ENCODE measurements at places on chromosomes 7 and 10.

DNA sequence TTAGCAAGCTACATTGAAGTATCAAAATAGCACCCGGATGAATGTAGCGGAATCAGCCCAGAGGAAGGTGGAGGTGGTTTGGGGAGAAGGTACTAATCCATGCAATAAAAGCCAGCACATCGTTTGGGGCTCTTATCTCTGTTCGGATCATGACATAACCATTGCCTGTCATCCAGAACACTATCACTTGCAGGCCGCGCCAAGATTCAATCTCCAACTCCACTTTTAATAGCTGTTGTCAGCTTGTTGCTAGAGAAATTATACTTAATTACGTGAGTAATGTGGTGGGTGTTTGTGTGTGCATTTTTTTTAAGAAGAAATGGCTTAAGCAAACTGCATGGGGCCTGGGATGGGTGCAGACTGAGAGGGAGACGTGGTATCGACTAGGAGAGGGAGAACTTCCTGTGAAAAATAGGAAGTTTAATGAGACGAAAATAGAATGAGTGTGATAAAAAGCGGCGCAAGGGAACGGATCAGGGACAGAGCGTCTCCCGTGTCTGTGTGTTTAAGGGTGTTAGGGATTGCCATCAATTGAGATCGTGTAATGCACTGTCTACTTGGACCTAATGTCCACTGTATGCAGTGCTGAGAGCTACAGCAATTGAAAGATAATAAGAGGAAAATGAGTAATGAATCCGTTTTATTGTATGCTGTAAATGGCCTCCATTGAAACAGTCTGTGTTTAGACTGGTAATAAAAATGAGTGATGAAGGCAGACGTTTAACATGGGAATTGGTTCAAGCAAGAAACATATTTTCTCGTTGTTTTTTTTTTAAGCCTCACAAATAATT lies 27.6 kb upstream of the SFMBT2 start:
- no peak for DNase-seq

- DNase-seq: no peak
These were observed 6.0 kb downstream of the CYREN start for GRCh38 chr7:135164357-135165061.

GRCh38 chr7:96287132-96287531 lies 34.8 kb downstream of the SLC25A13 start:
- DNase-seq: no peak

DNA sequence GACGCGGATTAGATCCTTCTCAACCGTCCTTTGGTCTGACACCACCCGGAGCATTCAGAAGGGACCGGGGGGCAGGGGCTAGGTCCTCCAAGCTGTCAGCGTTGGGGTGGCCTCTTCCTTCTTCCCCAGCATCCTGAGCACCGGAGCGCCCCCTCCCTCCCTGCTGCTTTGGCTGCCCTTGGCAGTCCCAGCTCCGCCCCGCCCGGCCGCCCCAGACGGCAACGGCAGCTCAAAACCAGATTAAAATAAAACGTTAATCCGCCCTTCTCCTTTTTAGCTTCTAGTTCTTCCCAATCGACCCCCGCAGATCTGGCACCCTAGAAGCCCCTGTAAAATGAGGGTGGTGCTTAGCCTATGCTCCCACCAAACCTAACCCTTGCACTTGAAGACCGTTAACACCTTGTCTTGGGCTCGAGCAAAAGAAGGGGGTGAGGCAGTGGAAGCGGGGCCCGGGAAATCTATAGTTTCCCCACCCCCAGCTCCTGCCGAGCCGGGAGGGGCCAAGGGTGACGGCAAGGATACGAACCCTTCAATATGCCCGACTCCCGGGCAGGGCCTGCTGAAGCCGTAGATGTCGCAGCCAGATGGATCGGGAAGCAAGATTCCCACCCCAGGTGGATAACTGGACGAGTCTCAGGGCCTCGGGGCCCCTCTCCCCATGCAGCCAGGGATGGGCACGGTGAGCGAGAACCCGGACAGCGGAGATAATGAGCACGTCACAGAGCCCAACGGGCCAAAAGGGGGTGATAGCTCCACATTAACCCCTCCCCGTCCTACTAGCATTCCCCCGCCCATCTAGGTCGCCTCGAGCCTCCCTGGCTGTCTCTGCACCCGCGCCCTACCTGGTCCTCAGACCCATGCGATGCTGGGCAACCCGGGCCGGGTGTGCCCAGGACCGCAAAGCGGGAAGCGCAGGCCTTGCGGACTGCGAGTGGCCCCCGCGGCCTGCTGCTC lies 169.7 kb downstream of the NRF1 start:
- no peak for DNase-seq

GRCh38 chr7:33495207-33495606 lies 365.8 kb downstream of the BBS9 start:
- DNase-seq: no peak

GRCh38 chr10:86652361-86653202 lies 1.8 kb upstream of the OPN4 start:
- no peak for DNase-seq

DNA sequence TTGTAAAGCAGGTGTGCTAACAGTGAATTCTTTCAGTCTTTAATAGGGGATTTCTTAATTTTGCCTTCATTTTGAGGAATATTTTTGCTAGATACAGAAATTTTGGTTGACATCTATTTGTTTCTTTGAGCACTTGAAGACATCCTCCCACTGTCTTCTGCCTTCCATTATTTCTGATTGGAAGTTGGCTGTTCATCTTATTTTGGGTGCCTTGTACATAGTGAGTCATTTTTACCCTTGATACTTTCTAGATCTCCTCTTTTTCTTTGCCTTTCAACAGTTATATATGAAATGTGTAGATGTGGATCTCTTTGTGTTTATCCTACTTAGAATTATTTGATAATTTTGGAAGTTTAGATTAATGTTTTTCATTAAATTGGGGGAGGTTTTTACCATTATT lies 631.0 kb downstream of the AUTS2 start:
- no peak for DNase-seq

DNA sequence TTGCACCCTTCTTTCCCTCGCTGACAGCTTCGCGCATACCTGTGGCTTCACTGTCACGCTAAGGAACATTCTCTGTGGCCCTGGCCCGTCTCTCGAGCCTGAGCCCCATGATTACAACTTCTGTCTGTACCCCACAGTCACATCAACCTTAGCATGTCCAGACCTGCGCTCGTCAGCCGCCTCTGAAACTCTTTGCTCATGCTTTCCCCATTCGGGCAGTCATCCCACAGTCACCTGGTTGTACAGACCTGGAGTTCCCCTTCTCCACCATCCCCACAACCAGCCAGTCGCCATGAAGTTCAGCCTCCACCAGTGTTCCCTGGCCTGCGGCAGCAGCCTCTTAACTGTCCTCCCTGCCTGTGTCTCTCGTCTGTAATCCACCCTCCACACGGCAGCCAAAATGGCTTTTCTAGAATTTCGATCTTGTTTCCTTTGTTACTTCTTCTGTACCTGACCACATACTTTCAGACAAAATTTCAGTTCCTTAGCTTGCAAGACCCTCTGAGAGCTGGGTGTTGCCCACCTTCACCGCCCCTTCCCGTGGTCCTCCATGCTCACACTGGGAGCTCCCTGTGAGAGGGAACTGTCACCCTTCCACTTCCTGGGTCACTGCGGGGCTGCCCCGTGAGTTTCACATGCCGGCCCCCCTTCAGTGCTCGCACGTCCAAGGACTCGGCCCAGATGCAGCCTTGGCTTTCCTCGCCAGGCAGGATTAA lies 229.2 kb downstream of the CELF2 start:
- DNase-seq: no peak
